ENCODE measurements at places on chromosomes 1 and 21. TPM values are rescaled to one million over a fixed set of nuclear protein-coding genes. Genes with fewer than 3 reads are reported as not detected.

DNA sequence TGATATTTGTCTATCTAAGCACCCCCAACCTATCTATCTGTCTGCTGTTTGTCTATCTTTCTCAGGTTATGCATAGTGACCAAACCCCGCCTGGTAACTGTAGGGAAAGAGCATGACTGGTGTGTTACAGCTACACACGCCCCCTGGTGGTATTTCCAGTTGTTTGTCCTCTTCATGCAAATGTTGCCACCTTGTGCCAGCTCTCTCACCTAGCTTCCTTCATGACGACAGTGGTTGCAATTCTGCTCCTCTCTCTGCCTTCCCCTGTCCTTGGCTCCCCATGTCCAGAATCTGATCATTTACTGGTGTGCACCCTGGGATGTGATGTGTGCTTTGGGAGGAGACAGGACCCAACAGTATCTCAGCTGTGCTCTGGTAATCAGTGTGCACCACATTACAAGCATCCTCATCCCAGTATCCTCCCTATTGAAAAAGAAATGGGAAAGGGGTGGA, 8.1 kb upstream of the INKA2 start:
- no peaks in the 10 kb centered on the region for H3K36me3 ChIP-seq
- no peaks in the 10 kb centered on the region for H3K27me3 ChIP-seq
- H3K4me3 ChIP-seq = no peak overlapping the region
- H3K4me1 ChIP-seq = no peaks in the 10 kb centered on the region
- DNase-seq = no peak
- H3K27ac ChIP-seq = no peak overlapping the region

GRCh38 chr1:244749230-244750016, 86.0 kb upstream of the COX20 start:
- H3K27ac ChIP-seq = no peak overlapping the region
- H3K36me3 ChIP-seq = no peaks in the 10 kb centered on the region
- no peaks in the 10 kb centered on the region for H3K27me3 ChIP-seq
- DNase-seq = no peak
- H3K4me3 ChIP-seq = no peak overlapping the region

- H3K36me3 ChIP-seq = no peaks in the 10 kb centered on the region
- peaks cover 91% of the 10 kb centered on the region for H3K4me1 ChIP-seq
Observed at GRCh38 chr1:31932491-31933316, 5.5 kb downstream of the PTP4A2 start.

Gene GPR153
- 2.4 TPM for total RNA-seq

Gene SHISA4
- total RNA-seq = 10.5 TPM

Gene IL20
- not detected for total RNA-seq

Data from upper lobe of left lung (tissue), 6 donors.